ENCODE measurements at places on chromosomes 12 and 14.

- DNase-seq: no peak
Measured at GRCh38 chr12:12503384-12504078, 59.1 kb downstream of the DUSP16 start.

- DNase-seq: no peak
Measured at GRCh38 chr12:115857923-115858322, 419.6 kb downstream of the MED13L start.

- no peak for DNase-seq
Measured at GRCh38 chr12:123115409-123116121, 35.3 kb downstream of the PITPNM2 start.

- peak; percentile 55 for DNase-seq
Measured at GRCh38 chr14:91377700-91378652, 39.6 kb downstream of the CCDC88C start.

DNA sequence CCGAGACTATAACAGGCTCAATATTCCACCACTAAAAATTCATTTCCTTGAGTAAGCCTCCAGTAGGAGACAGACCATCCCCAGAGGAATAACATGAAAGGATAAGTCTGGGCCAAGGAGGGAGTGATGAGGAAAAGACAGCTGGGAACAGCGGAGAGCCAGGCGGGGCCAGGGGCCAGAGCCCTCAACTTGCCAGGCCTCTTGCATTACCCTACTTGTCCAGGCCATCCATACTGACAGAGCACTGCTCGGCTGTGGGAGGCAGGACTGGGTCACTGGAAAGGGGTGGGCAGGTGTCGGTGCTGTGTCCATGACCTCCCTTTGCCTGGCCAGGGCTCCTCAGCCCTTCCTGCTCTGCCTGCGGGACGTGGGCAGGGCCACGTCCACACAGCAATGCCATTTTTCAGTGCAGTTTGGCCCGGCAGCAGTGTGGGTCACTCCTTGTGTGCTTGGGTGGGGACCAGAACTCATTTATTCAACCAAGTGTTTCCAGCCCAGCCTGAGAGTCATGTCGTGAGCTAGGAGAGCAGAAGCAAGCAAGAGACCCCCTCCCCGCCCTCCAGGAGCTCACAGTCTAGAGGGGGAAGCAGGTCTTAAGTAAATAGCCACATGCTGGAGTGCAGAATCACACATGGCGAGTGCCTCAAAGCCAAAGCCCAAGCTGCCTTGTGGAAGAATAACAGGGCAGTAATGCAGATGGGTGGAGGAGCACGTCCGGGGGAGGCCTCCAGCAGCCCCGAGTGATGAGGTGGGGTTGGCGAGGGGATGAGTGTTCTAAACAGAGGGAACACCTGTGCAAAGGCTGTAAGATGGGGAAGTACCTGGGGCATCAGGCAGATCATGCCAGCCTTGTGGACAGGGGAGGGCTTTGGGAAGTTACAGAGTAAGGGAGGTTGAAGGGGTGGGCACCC, 8.9 kb upstream of the FAIM2 start:
- DNase-seq: no peak

GRCh38 chr14:21408147-21408546, 24.3 kb upstream of the SUPT16H start:
- no peak for DNase-seq

GRCh38 chr12:50218386-50218785, 51.2 kb upstream of the CERS5 start:
- no peak for DNase-seq

GRCh38 chr14:34113005-34113511, 162.2 kb upstream of the EGLN3 start:
- no peak for DNase-seq

GRCh38 chr12:39592295-39592694, 27.3 kb downstream of the ABCD2 start:
- no peak for DNase-seq

Measured in activated T-cell treated with anti-CD3 and anti-CD28 coated beads for 48 hours (primary cell).